OCI-LY7 (cell line): ENCODE measurements at places on chromosomes 2 and 18. TPM values are rescaled to one million over a fixed set of nuclear protein-coding genes. Genes with fewer than 3 reads are reported as not detected.

The ANKRD29 gene
- not detected in 2 replicates for total RNA-seq

The FAM228A gene
- total RNA-seq, result 0.31 and 0.46 TPM in 2 replicates

DNA sequence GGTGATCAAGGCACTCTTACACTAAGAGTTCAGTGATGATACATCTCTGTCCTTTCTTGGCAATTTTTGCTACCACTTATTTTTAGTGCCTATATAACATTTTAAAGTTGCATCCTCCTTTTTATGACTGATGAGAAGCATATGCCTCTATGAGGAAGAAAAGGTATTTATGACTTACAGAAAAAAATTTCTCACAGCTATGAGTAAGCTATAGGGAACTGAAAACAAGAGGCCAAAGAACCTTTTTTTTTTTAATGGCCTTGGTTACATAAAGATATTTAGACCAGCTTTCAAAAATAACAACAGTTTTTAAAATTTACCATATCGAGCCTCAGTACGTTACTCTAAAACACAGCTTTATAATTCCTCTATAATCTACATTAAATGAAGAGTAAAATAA, 21.3 kb downstream of the MBD5 start:
- no peak for DNase-seq

The ITGA4 gene
- 53.5 and 61.7 TPM in 2 replicates for total RNA-seq

- DNase-seq, result no peak
These were observed 239.4 kb upstream of the SKOR2 start for GRCh38 chr18:47490882-47491281.

The HMSD gene
- not detected in 2 replicates for total RNA-seq

The NBAS gene
- 23.5 and 24.4 TPM in 2 replicates for total RNA-seq

GRCh38 chr2:18312818-18313217, 247.6 kb downstream of the RDH14 start:
- DNase-seq, result no peak

- no peak for DNase-seq
These were observed 28.5 kb upstream of the HS6ST1 start for GRCh38 chr2:128347171-128347558.

The CPLX4 gene
- total RNA-seq, result not detected in 2 replicates
